ENCODE measurements at places on chromosomes 4 and X.

DNA sequence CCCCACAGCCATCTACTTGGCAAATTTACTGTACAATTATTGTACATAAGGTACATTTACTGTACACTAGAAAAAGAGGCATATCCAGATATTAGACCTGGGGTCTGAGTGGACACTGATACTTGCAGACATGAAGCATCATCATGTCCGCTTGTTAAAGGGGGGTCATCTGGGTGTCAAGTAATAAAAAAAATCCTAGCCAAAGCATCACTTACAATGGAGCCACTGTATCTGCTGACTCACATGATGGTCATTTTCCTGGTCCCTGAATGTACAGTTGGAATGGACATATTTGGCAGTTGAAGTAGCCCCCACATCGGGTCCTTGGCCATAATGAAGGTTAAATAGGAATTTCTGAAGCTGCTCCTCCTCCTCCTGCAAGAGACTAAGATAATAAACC, 228.8 kb downstream of the THOC2 start:
- no peak for DNase-seq

DNA sequence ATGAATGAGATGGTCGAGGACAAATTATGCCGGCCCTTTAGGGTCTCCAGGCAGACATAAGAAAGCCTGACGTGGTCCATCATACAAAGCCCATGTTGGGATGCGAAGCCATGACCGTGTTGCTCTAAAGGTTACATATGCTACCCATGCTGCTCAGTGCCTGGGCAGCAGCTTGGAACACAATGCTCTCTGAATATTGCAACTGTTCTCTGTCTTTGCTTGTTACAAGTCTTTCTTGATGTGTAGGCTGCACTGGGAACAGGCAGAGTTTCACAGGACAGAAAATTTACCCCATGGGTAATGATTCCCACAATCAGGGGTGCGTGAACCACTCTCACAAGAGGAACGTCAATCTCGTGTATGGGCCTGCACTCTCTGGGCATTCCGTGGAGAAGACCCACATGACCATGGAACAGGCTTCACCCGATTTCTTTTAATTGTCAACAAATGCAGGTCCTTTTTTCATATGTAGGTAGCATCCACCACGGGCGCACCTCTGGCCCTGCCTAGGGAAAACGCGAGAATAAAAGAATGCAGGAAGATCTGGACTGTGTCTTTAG, 66.3 kb downstream of the NBDY start:
- no peak for DNase-seq

DNA sequence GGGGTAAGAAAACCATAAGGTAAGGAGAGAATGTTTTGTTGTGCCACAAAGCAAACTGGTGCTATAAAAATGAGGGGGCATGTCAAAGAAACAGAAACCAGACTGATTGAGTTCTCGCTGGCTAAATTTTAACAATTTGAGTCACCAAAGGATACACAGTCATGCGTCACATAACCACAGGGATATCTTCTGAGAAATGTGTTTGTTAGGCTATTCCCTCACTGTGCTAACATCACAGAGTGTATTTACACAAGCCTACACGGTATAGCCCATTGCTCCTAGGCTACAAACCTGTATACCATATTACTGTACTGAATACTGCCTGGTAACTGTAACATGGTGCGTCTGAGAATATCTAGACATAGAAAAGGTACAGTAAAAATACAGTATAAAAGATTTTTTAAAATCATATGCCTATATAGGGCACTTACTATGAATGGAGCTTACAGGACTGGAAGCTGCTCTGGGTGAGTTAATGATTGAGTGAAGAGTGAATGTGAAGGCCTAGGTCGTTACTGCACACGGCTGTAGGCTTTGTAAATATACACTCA, 50.1 kb downstream of the FBXW7 start:
- no peak for DNase-seq

DNA sequence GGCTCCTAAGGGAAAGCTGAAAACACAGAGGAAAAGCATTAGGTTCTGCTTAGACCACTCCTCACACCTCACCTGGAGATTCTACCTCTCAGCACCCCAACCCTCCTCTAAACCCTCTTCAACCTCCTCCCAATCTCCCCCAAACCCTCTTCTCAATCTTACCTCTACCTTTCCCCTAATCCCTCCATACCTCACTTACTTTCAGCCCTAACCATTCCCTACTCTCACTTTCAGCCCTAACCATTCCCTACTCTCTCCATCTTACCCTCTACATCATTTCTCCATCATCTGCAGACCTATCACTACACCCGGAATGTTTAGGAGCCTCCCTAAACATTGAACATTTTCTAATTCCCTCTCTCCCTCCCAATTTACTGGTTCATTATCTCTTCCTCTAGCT, 3.5 kb downstream of the RTL3 start:
- no peak for DNase-seq

- no peak for DNase-seq
Observed at GRCh38 chr4:169677150-169677748, 56.9 kb downstream of the CLCN3 start.

DNA sequence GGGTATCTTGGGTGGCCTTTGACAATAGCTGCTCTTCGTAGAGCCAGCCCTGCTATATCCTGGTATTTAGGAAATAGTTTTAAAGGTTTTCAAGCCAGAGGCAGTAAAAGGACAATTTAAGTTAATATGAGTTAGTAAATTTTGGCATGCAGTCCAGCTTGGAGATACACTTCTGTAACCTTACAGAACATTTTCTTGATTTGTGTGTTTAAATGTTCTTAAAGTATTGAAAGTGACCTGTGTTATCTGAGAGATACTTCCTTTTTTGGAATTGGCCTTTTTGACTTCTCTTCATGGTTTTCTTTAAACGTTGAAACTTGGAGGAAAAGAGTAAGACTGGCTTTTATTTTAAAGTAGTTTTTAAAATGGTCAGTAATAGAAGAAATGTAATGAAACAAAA, 25.5 kb downstream of the PDLIM5 start:
- no peak for DNase-seq

DNA sequence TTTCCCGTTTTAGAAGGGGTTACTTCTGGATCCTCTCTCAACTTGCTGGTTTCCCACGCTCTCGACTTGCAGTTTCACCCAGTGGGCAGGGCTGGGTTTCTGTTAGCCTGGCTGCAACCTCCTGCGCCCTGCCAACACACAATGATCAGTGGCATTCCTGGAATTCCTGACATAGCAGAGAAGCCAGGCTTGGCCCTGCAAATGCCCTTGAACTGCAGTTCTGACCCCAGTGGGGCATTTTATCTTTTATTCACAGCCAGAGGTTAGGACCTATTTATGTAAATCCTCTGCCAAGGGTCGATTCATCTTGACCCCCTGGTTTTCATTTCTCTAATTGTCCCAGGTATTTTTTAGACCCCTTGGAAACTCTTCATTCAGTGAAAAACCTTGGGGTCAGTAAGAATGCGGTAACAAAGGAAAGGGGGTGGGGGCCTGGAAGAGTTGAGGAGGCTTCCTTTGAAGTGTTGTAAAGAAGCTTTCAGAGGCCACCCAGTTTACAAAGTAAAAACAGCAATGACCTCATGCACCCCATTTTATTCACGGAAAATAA, 217.6 kb downstream of the ZNF674 start:
- DNase-seq: no peak

DNA sequence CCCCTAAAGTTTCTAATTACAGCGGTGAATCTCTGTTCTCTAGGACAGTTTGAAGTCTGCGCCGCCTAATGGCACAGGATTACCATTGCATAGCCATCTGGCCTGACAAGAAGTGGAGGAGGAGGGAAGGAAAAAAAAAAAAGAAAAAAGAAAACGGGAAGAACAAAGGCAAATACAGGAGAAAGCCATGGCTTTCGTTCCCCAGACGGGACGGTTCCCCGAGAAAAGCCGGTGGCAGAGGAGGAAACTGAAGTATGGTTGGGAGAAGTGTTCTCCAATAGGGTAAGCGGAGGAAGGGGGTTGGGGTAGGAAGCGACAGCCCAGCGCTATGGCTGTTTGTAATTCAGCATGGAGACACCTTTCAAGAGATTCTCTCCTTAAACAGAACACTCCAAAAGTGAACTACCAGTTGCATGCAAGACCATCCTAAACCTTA, 80.8 kb downstream of the HMGN5 start:
- no peak for DNase-seq

- DNase-seq: no peak
Observed at GRCh38 chr4:37665333-37666320, 20.5 kb downstream of the RELL1 start.

- DNase-seq: no peak
Observed at GRCh38 chrX:74138943-74139342, 165.0 kb upstream of the ZCCHC13 start.

- DNase-seq: no peak
Observed at GRCh38 chr4:16157609-16158503, 68.4 kb downstream of the TAPT1 start.

- DNase-seq: no peak
Observed at GRCh38 chrX:31209005-31209628, 137.3 kb upstream of the FTHL17 start.
